ENCODE measurements at places on chromosomes 16 and 17.

DNA sequence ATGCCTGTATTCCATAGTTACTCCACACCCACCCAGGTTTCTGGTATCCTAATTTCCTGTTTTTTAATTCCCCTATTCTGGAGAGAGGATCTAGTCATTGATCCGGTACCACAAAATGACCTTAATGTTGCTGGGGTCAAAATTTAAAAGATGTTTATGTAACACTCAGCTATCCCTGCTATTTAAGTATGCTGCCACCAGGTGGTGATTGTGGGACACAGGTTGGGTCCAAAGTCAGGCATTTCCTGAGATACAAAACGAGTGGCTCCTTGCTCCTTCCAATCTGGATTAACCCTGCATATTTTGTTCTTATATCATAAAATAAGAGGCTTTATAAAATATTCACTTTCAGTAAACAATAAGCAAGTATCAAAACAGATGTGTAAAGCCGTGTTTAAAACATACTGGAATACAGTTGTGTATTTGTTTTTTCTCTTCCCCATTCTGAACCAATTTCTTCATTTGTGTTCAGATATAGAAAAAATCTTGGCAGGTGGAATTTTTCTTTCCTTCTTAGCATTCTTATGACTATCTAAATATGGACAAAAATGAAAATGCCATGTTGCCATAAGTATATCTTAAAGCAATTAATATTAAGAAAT, 16.3 kb downstream of the HS3ST4 start:
- peak; percentile 15 for DNase-seq

- no peak for DNase-seq
Measured at GRCh38 chr17:30381340-30381659, 2.6 kb downstream of the CPD start.

DNA sequence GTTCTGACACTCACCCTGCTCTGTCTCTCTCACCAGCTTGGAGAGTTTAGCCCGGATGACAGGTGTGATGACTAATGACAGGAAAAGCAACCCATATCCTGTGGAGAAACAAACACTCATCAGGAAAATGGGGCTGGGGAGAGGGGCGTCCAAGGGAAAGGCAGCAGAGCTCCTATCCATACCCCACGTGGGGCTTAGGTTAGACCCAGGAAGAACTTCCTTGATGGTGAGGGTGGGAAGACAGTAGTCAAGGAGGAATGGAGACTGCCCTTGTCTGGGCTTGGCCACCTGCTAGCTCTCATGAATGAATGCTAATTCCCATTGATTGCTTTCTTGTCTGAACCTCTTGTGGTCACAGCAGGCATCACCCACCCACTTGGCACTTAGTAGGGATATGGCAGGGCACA, 3.8 kb downstream of the SLC46A1 start:
- no peak for DNase-seq

DNA sequence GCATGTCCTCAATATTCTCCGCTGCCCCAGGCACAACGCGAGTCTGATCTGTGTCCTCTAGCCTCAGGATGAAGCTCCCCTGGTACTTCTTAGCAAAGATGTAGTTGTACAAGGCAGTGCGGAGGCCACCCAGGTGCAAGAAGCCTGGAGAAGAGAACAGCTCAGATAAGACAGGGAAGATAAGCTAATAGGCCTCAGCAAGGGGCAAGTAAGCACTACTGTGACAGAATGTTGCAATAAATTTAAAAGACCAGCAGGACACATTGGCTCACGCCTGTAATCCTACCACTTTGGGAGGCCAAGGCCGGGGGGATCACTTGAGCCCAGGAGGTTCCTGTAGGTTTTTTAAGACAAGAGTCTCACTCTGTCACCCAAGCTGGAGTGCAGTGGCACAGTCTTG, 5.0 kb downstream of the EARS2 start:
- no peak for DNase-seq

DNA sequence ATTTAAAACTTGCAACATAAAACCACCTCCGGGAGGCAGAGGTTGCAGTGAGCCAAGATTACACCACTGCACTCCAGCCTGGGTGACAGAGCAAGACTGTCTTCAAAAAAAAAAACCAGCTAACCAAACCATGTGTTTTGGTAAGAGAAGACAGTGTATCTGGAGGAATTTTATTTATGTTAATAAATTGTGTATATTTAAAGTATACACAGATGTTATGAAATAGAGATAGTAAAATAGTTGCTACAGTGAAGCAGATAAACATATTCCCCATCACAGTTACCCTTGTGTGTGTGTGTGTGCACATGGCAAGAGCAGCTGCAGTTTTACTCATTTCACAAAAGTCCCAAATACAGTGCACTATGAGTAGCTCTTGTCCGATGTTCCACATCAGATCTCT, 54.8 kb upstream of the CRISPLD2 start:
- no peak for DNase-seq

- DNase-seq, result no peak
Measured at GRCh38 chr17:61127960-61128359, 271.7 kb upstream of the TBX2 start.

DNA sequence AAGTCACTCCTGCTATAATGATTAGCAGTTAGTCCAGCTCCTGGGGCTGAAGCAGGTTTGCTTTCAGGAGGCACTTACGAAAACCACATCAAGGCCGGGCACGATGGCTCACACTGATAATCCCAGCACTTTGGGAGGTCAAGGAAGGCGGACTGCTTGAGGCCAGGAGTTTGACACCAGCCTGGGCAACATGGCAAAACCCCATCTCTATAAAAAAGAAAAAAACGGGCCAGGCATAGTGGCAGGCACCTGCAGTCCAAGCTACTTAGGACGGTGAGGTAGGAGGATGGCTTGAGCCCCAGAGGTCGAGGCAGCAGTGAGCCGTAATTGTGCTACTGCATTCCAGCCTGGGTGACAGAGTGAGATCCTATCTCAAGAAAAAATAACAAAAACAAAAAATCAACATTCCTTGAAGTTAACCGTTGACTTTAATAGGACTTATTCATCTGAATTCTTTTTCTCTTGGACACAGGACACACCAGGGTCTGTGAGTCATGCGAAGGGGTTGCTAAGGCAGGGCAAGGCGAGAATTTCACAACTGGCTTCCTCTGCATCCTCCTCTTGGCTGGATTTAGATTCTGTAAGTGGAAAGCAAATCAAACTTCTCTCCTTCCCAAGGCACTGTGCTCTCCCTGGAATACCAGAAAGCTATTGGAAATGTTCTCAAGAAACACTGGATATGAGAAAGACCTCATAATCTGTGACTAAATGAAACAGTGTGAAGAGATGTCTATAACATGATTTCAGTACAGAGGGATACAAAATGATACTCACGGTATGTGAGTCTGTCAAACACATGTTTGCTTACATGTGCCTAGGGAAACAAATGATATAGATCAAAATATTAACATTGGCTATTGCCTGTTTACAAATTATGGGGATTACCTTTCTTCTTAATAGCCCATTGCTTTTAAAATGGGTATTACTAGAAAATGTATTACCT, 99.5 kb downstream of the SYCE1L start:
- no peak for DNase-seq

DNA sequence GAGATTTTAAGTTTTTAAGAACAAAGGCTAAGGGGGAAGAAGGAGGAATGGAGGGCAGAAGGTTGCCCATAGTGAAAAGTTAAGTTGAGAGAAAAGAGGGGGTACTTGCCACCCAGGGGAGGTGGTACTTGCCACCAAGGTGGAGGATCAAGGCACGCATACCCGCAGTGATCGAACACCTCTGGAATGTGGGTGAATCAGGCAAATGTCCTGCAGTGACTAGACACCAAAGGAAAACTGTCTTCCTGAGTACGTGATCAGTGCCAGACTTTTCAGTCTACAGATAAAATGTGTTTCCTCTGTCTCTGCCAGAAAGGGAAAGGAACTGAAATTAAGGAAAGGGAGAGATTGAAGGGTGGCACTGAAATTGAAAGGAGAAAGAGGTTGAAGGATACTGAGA, 2285.3 kb downstream of the TP53TG3F start:
- DNase-seq, result no peak

DNA sequence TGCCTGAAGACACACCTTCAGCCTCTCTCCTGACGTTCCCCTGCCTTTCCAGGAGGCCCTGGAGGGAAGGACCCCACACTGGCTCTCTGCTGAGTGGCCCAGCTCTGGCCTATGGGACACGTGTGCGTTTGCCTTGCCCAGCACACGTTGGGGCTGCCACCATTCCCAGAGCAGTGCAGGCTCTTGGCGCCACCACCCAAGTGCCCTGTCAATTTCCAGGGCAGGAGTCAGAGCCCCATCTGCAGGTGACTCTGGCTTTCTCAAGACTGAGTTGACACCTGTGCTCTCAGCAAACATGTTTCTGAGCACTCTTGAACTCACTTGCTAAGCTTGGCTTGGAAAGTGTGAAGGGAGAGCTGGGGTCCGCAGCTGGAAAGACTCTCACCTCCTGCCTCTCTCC, 4.7 kb upstream of the IRF8 start:
- DNase-seq, result peak; percentile 36

- DNase-seq, result peak; percentile 34
Measured at GRCh38 chr17:80647746-80648145, 103.1 kb downstream of the RPTOR start.

GRCh38 chr16:52671590-52671989, 124.6 kb upstream of the TOX3 start:
- no peak for DNase-seq

- no peak for DNase-seq
Measured at GRCh38 chr17:15121426-15121825, 143.7 kb downstream of the PMP22 start.

DNA sequence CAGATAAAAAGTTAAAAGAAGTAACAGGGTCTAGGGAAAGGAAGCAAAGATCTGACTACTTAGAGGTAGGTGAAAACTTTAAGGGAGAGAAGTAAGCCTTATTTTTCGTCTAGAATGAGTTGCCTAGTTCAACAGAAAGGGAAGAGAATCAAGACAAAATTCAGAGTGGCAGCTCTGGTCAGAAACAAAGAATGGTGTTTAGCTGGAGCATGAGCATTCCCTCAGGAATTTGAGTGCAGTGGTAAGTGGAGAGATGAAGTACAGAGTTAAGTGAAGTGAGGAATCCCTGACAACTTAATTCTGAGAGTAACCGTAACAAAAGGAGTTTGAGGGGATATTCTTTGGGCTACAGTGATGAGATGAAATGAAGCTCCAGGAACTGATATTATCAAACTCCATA, 11.5 kb downstream of the SMG6 start:
- no peak for DNase-seq

DNA sequence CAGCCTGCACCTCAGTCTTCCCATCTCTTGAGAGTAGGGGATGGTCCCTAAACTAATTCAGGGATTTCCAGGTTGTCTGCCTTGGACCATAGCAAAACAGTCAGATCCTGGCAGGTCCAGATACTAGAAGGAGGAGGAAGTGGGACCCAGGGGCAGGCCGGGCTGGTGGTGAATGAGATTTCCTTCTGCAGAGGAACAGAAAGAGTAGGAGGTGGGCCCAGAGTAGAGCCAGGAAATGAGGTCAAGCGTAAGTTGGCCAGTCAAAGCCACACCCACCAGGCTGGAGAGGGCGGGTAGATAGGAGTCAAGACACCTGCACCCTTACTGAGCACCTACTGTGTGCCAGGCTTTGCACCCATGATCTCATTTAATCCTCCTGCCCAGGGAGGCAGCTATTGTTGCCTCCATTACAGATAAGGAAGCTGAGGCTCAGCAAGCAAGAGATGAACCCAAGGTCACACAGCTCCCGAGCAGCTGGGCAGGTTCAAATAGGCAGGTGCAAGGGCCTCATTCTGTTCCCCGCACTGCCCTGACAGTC, 2.6 kb downstream of the CDH5 start:
- DNase-seq, result no peak

DNA sequence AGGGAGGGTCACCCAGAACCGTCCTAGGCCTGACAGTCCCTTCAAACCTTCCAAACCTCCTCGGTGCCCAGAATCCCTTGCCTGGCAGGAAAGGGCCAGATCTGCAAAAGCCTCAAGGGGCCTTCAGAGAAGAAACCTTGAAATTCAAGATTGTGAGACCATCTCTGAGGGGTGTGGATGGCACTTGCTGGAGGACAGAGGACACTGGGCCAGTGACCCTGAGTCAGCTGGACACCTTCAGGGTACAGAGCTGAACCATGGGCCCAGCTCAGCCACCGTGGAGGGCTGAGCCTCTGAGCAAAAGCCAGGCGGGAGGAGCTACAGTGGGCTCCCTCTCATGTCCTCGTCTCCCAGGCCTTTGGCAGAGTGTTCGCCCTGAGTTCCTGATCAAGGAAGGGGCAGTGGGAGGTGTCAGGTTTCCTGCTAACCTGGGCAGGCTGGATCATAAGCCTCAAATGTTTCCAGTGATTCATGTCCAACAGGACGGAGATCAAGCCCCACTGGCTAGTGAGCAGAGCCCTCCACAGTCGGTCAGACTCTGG, 3.0 kb downstream of the PDILT start:
- DNase-seq, result no peak

DNA sequence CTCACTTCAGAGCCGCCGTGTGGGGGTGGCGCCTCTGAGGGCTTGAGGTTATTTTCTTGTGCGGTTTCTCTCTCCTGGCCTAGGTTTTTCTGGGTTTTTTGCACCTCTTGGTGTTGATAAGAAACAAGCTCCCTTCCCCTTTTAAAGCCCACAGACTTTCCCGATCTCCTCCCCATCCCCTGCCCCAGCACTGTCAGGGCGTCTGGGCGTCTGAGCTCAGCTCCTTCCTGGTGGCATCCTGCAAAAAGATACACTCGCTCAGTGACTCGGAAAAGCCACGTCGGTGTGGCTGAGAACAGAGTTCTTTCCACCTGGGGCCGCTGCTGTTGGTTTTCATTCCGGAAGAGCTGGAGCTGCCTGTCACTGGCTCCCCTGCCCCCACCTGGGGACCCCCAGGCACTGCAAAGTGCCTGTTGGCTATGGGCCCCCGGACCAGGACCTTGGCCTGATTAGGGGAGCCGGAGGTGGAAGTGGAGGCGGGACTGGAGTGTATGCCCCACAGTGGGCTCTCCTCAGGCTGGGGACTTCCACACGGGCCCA, 14.5 kb downstream of the BAIAP2 start:
- peak; percentile 10 for DNase-seq

DNA sequence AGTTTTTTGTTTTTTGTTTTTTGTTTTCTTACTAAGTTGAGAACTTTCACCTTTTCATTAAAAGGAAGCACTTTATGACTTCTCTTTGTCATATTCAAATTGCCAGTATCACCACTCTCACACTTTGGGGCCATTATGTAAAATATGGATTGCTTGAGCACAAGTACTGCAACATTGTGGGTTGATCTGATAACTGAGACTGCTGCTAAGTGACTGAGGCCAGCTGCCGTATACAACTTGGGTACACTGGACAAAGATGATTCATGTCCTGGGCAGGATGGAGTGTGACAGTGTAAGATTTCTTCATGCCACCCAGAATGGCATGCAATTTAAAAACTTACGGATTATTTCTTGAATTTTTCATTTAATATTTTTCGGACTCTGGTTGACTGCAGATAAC, 7.8 kb downstream of the TTC19 start:
- DNase-seq, result no peak

GRCh38 chr16:74807052-74807646, 32.5 kb upstream of the FA2H start:
- no peak for DNase-seq

GRCh38 chr17:14156689-14157088, 80.0 kb downstream of the CDRT15 start:
- DNase-seq, result no peak

- DNase-seq, result no peak
Measured at GRCh38 chr17:8117980-8118768, at the start of gene ALOXE3. Gene ALOXE3 (minus strand): TSS chr17:8118514. CDS start chr17:8117990, 524 bp downstream.
